ENCODE measurements at places on chromosomes 4 and X.

DNA sequence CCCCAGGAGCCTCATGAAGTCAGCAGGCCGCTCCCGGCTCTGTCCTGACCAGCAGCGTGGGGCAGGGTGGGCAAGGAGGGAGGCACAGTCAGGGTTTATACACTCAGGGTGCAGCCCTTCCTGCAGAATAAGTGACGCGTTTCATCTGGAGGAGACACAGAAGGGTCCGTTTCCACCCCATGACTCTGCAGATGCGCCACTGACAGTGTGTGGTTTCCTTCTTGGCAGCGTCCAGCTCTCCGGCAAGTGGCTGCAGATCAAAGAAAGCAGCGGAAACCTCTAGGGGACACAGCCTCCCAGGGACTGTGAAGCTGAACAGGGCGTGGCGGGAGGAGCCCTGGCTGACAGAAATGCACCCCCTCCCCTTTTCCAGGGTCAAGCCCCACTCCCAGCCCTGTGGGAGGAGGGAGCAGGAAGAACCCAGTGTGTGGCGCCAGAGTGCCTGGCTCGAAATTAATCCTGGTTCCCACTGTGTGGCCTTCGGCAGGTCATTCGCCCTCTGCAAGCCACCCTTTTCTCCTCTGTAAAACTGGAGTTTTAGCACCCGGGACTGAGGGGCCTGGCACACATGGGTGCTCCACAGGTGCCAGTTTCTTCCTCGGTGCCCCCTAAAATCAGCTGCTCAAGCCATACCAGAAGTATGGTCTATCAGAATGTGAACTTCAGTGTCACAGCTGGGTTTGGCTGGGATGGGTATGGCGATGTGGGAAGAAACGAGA, 17.3 kb upstream of the TBC1D14 start:
- no peak for DNase-seq

- no peak for DNase-seq
Measured at GRCh38 chr4:107473126-107473525, 246.9 kb downstream of the PAPSS1 start.

GRCh38 chr4:163448540-163449203, 24.9 kb downstream of the TKTL2 start:
- no peak for DNase-seq

DNA sequence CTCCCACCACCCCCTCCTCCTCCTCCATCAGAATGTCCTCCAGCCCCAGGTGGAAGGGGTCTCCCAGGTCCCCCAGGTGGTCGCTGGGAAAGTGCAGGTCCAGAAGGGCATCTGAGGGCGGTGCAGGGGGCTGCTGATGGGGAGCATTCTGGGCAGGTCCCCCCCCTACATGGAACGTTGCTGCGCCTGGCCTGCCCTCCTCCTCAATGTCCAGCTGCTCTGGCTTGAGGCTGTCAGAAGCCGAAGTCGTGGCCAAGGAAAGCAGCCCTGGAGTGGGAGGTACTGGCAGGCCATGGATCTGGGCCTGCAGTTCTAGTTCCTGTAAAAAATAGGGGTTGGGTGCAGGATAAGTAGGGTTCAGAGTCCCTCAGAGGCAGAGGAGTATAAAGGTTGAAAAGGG, 12.9 kb downstream of the TFE3 start:
- DNase-seq = no peak

GRCh38 chrX:151984902-151985301, 10.4 kb upstream of the GABRE start:
- DNase-seq = no peak

DNA sequence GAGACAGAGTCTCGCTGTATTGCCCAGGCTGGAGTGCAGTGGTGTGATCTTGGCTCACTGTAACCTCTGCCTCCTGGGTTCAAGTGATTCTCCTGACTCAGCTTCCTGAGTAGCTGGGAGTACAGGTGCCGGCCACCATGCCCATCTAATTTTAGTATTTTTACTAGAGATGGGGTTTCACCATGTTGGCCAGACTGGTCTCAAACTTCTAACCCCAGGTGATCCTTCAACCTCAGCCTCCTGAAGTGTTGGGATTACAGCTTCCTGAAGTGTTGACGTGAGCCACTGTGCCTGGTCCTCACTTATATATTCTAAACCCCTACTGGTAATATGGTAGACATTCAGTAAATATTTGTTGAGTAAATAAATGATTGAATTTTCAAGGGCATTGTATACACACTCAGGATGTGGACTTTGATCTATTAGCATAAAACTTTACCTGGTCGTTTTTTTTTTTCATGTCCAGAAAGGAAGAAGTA, 33.0 kb downstream of the MTHFD2L start:
- DNase-seq = no peak

DNA sequence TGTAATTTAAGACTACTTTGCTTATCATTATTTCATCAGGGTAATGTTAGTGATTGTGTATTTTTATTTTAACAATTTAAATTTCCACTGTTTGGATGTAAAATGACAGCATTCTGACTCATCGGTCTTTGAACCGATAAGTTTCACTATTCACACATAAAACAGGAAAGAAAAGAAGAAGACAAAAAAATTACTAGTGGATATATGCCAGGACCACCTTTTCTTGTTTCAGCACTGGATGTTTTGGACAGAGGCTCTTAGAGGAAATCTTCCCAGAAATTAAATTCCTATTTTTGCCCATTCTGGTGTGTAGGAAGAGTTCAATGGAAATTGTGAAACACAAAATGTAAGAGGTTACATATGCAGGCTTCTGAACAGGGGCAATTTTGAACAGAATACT, 57.4 kb downstream of the VEGFC start:
- no peak for DNase-seq

- no peak for DNase-seq
Measured at GRCh38 chr4:7989654-7990053, 50.0 kb upstream of the AFAP1 start.

DNA sequence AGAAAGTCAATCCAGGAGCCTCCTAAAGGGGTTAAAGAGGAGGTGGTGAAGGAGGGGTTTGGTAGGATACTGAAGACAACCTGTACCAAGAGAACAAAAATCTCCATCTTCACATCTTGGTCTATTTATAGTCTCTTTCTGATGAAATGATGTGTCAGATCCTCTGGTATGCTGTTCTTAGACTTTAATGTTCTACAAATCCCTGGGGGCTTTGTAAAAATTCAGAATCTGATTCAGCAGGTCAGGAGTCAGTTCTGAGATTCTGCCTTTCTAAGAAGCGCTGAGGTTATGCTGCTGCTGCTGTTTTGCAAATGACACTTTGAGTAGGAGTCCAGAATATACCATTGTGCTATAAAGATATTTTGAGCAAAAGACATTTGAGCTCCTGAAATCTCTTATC, 172.9 kb upstream of the GLRA2 start:
- DNase-seq = no peak

GRCh38 chrX:124005228-124005627, 43.7 kb downstream of the STAG2 start:
- DNase-seq = no peak

DNA sequence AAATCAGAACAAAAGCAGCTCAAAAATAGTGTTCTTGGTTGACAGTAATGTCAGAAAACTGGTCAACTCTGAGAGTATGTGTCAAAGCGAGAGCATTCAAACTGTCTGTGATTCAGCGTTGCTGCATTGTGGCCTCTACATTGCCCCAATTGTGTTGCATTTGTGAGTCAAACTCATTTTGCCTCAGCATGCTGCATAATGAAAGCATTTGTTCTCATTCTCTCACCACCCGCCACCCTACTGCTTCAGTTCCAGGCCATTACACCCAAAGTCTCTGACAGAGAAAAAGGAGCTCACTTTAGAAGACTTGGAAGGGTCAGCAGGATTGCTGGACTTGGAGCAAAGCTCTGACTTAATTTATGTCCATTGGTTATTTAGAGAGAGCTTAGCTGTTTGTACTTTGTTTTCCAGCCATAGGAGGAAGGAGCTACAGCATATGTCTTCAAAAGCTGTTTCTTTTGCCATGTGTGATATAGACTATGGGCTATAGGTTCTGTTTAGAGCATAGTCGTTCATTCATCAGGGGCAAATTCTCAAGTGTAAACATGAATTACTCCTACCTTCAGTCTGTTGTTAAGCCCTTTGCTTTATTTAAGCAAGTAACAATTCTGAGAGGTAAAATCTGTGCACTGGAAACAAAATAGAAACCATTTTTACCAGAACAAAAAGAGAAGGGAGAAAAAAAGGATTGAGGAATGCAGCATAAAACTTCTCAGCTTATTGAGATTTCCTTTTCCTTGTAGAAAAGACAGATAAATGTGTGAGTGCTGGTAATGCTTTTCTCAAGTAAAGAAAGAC, 153.4 kb upstream of the ANK2 start:
- DNase-seq = no peak

DNA sequence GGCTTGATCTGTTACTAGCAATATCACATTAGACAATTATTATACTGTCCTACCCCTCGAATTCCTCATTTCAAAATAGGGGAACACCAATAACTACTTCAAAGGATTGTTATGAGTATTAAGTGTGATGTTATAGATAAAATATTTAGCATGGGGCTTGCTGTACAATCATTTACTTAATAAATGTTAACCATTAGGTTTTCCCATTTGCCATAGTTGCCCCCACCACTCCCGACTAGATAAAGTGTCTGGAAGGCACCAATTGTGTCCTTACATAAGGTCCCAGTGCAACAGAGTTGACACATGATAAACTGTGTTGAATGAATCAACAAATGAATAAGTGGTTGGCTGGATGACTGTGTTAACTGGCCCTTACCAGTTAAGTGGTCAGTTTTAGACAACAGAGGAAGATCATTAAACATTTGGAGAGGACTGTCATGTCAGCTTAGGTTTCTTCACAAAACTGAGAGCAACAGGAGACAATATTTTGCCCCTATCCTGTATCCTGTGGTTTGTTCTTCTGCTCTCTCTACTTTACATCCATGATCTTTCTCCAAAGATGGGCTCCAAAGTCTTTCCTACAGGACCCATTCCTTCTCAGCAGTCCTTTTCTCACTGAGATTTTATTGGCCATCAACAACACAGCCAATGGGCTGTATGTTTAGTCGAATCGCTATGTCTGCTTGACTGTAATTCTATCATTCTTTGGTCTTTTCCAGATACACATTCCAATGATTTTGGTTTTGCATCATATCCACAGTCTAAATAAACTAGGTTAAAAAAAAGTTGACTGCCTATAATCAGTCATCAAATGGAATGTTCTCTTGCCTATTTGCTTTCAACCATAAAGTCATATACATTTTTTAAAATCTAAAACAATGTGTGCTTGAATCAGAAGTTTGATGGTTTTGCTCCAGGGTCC, 74.4 kb downstream of the RNF150 start:
- no peak for DNase-seq

GRCh38 chr4:61447918-61448317, 247.8 kb downstream of the ADGRL3 start:
- no peak for DNase-seq

DNA sequence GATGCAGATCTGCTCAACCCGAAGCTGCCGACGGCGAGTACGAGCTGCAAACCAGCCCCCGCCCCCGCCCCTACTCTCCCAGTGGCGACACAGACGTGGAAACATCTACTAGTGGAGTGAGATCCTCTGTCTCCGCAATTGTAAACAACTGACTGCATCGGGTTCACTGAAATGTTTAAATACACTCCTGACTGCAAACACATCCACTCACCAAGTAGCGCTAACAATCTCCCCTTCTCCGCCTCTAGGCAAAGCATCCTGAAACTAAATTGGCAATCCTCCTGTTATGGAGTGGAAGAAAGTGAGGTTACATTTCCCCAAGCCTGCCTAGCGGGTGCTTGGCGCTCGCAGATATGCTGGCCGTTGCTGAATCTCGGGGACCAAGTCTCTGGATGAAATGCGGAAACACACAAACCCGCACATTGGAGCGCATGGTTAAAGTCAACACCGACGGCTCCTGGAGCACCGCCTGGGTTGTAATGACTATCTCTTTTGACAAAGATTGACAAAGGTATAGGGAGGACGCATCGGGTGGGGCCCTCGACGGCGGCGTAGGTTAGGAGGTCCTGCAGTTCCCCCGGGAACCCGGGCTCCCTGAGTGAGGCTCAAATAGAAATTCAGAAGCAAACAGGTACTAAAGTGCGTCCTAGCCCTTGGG, 117.0 kb upstream of the TEX13C start:
- no peak for DNase-seq

GRCh38 chr4:75069493-75070074, 136.7 kb downstream of the PARM1 start:
- no peak for DNase-seq

DNA sequence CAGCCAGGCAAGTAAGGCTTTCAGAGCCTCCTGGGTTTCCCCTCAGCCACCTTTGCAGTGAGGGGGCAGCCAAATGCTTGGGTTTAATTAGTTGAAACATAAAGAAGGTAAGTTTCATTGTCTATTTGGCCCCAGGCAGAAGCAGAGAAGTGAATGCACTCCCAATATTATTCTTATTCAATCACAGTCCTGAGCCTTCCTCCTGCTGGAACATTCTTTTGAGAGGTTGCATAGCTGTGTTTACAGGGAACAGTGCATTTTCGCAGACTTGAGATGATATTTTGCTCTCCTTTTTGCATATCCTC, 13.9 kb downstream of the SLC2A9 start:
- no peak for DNase-seq

GRCh38 chr4:155474758-155475157, 98.0 kb upstream of the MAP9 start:
- DNase-seq = no peak

GRCh38 chr4:79598801-79599200, 190.8 kb upstream of the GK2 start:
- no peak for DNase-seq

DNA sequence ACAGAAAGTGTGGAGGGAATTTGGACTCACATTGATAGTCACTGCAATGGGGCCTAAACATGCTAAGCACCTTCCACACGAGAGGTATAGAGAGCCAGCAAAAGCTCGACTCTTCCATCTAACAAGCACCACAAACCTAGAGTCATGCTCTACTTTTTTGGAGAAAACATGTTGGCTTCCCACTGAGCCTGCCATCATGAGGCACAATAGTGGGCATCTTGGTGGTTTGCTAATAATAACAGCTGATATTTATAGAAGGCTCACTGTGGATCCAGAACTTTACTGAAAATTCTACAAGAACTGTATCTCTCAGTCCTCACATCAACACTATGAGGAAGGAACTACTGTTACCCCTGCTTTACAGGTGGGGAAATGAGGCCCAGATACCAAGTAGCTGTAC, 26.6 kb downstream of the MAML3 start:
- DNase-seq = no peak

GRCh38 chrX:131938749-131939148, 84.4 kb upstream of the STK26 start:
- no peak for DNase-seq

- DNase-seq = no peak
Measured at GRCh38 chr4:84597450-84597849, 14.5 kb downstream of the CDS1 start.

GRCh38 chrX:147850875-147851274, 60.8 kb upstream of the FMR1 start:
- no peak for DNase-seq

Data from stimulated activated CD4-positive, alpha-beta T cell treated with anti-CD3 and anti-CD28 coated beads, Interleukin-15, amount 100 ng/mL, for 1 hour (primary cell).